Stimulated activated CD4-positive, alpha-beta T cell treated with anti-CD3 and anti-CD28 coated beads, Interleukin-15, amount 100 ng/mL, for 24 hours (primary cell): ENCODE measurements at places on chromosomes 11 and 22.

- DNase-seq, result no peak
These were observed 53.9 kb downstream of the NOX4 start for GRCh38 chr11:89437317-89437716.

GRCh38 chr11:8066911-8067455 is 14.0 kb upstream of the TUB start:
- no peak for DNase-seq

DNA sequence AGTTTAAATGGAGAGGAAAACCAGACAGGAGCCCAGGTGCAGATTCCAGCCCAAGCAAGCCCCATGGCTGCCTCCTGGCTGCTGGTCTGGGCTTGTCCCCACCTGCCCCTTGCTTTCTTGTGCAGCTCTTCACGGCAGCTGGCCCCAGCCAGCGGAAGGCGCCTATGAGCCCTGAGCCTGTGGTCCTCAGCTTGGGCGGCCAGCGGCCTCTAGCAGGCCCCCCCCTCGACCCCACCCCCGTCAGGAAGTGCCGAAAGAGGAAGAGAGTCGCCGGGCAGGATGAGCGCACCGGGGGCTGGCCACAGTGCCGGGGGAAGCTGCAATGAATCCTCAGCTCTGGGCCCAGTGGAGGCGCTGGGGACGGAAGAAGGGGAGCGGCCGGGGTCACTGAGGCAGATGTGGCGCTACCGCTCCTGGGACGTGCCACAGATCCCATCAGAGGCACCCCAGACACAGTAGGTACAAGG is 2.1 kb upstream of the DGKZ start:
- peak; percentile 51 for DNase-seq

GRCh38 chr11:110566577-110566976 is 136.8 kb downstream of the FDX1 start:
- no peak for DNase-seq
